Thoracic aorta endothelial cell (primary cell): ENCODE measurements at places on chromosomes 7 and 10. TPM values are rescaled to one million over a fixed set of nuclear protein-coding genes. Genes with fewer than 3 reads are reported as not detected.

Gene ITIH2
- not detected in 2 replicates for total RNA-seq

Gene OR2A1
- 0.22 TPM in 1 of 2 replicates, not detected in the other for total RNA-seq

Gene CRPPA
- 2.2 and 2.3 TPM in 2 replicates for total RNA-seq

Gene TRIM73
- total RNA-seq = 0.43 and 0.66 TPM in 2 replicates

Gene SPDYE16
- total RNA-seq = not detected in 2 replicates

Gene LEP
- not detected in 2 replicates for total RNA-seq

Gene UCMA
- not detected in 2 replicates for total RNA-seq

Gene SORCS1
- not detected in 2 replicates for total RNA-seq

Gene BAG3
- total RNA-seq = 25.1 and 39.3 TPM in 2 replicates

Gene ADRB1
- under 0.01 TPM in 1 of 2 replicates, not detected in the other for total RNA-seq

Gene COL13A1
- total RNA-seq = 27.6 and 73.0 TPM in 2 replicates

Gene GNG11
- 123 and 273 TPM in 2 replicates for total RNA-seq

Gene AASS
- 48.3 and 62.6 TPM in 2 replicates for total RNA-seq

Gene CLEC2L
- total RNA-seq = not detected in 2 replicates
